ENCODE measurements at places on chromosomes 6 and 20.

- no peak for DNase-seq
These were observed 422.9 kb upstream of the PLCB4 start for GRCh38 chr20:8646033-8646441.

DNA sequence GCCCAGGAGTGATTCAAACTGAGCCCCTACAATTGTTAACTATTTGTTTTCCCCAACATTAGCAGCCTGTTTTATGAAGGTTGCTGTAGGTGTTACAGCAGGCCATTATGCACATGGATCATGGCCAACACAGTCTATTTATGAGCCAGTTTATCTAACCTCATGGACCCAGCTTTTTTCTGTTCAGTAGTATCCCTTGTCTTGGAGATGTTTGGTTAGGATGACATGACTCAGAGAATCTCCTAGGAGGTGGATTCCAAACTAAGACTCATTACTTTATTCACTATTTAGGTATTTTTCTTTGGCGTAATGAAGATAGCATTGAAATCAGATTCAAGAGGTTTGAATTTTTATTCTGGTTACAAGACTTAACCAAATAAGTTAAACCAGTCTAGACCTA is 62.8 kb upstream of the TFB1M start:
- no peak for DNase-seq

DNA sequence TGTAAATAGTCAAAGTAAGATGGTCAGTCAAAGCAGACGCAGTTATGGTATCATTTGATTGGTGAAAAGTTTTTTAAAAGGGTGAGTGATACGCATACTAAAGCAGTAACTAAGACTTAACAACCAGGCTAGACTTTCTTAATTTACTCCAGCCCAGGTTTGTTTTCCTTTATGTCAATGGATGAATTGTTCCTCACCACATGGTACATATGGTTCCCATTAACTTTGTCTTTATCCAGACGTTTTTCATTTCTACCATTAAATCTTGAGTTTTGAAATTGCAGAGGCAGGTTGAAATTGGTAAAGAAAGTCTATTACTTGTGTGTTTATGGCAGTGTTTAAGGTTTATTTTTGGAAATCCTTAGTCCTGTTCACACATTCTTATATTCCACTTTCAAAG is 98.5 kb upstream of the SCGN start:
- DNase-seq, result no peak

DNA sequence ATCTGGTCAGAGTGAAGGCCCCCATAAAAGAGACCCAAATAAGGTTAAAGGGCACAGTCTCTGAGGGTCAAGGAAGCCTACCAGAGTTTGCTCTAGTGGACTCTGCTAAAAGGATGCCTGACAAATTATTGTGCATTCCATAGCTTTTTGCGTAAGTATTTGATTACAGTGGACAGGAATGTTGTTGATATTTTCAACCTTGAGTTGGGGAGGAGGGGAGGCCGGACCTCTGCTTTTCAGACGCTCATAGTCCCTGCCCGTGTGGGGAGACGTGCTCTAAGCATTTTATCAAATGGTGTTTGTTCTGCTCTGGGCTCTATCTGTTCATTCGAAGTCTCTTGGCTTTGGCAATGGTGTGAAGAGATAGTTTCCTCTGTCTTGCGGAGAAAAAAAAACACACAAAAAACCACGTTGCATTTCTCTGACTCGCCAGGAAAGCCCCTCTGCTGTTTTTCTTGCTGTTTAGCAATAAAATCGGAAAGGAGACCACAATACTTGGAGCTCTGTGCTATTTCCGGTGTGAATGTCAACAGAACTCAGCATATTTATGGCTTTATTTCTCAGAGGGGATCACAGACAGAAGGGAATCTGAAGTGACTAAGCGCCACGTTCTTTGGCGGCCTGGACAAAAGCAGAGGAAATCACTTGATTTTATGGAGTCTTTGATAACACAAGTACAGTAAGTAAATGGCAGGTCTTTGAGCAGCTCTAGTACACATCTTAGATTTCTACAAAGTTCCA is 159.8 kb downstream of the ZFP64 start:
- DNase-seq, result no peak

DNA sequence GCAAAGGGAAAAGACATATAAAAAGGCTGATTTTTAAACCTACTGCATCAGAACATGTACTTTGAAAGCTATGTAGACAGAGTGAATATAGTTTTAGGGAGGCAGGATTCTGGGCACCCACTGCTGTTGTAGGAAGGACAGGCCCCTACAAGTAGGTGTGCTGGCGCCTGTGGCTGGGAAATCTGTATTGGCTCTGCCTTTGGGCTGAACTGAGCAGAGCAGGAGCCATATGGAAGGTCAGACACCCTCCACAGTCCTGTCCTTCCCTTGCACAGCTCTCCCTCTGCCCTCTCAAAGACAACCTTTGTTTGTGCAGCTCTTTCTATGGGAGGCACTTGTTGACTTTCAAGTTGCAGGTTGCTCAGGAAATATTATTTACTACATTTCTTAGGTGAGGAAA is 18.4 kb upstream of the ULBP3 start:
- DNase-seq, result no peak

DNA sequence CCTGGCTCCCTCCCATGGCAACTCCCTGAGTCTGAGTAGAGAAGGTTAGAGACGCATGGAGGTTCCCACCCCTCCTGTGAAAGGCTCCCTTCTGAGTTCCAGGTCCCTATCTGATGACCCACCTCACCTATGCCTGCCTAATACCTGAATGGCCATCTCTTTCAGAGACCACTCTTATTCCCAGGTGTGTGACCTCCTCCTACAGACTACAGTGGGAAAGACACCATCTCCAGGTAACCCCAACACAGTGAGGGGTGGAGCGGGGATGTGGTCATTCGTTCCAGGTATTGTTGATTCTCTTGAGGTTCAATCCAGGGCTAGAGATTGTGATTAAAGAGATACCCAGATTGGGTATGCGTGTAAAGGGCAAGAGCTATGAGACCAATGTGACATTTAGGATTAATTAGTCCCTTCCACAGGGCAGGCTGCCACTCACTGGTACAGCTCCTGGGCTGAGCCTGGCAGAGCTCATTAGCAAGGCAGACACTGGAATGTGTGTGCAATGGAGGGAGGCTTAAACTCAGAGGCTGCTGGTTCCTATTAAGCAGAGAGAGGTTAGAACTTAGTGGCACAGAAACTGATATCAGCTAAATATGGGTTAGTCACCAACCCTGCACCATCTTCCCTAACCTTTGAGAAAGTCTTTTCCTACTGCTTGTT is 46.5 kb upstream of the IER3 start:
- no peak for DNase-seq

- DNase-seq, result no peak
These were observed 19.1 kb upstream of the NNAT start for GRCh38 chr20:37501940-37502339.

- no peak for DNase-seq
These were observed 100.2 kb downstream of the PERP start for GRCh38 chr6:138007014-138007472.

GRCh38 chr20:63542696-63543095 is 4.9 kb downstream of the SRMS start:
- no peak for DNase-seq

DNA sequence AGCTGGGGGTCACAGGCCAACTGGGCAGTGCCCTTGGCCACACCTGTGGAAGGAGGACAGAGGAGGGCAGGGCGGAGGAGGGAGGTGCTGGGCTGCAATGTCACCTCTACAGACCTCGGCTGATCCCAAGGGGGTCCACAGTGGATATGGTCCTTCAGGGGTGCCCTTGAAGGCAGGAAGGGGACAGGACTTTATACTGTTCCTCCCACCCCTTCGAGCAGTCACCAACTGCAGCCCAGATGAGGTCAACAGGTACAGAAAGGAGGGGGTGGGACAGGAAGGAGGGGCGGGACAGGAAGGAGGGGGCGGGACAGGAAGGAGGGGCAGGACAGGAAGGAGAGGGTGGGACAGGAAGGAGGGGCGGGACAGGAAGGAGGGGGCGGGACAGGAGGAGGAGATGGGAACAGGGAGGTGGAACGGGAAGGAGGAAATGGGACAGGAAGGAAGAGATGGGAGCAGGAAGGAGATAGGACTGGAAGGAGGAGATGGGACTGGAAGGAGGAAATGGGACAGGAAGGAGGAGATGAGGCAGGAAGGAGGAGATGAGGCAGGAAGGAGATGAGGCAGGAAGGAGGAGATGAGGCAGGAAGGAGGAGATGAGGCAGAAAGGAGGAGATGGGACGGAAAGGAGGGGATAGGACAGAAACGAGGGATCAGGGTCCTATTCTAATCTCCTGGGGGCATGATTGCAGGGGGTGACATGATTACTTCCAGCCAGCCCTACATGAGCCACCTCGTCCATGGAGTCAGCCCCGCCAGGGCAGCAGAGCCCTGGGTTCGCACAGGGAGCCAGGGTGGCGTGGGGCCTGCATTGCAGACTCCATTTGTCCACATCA is 19.4 kb upstream of the MRGBP start:
- no peak for DNase-seq

- DNase-seq, result peak; percentile 64
These were observed 3.4 kb upstream of the NSFL1C start for GRCh38 chr20:1469925-1470571.

GRCh38 chr20:32560989-32561830 is 23.9 kb downstream of the NOL4L start:
- no peak for DNase-seq

DNA sequence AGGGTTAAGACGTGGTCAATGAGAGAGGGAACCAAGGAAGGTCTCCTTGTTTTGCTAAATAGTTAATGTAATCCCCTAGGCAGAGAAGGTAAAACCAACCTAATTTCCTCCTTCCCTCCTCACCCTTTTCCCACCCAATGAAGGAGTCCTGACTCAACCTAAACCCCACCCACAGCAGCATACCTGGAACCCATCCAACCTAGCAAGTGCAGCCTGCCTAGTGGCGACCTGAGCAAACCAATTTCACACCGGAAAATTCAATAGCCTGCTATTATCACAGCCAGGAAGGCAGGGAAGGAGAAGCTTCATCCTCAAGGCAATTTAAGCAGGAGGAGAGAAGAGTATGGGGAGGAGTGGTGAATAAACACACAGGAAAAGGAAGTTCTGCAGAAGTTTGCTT is 46.9 kb downstream of the OSTM1 start:
- no peak for DNase-seq

- DNase-seq, result no peak
These were observed 38.6 kb downstream of the SYNJ2 start for GRCh38 chr6:158020272-158020711.

GRCh38 chr6:15077006-15077405 is 168.9 kb upstream of the JARID2 start:
- no peak for DNase-seq

DNA sequence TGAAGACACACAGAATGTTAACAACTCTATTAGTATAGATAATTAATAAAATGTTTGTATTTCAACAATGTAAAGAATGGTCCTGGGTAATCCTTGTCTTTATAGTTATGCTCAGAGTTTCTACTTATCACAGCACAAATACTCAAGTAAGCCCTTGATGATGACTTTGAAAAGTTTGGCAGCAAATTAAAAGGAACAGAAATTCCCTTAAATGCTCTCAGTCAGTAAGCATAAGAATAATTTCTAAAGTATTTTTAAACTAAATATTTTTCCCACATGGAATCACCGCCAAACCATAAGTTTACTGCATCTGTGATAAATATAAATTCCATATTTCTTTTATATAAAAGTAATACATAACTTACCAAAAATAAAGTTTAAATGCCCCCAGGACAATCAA is 96.1 kb downstream of the COL12A1 start:
- no peak for DNase-seq

- no peak for DNase-seq
These were observed 5.4 kb downstream of the TRIM15 start for GRCh38 chr6:30168741-30169140.

DNA sequence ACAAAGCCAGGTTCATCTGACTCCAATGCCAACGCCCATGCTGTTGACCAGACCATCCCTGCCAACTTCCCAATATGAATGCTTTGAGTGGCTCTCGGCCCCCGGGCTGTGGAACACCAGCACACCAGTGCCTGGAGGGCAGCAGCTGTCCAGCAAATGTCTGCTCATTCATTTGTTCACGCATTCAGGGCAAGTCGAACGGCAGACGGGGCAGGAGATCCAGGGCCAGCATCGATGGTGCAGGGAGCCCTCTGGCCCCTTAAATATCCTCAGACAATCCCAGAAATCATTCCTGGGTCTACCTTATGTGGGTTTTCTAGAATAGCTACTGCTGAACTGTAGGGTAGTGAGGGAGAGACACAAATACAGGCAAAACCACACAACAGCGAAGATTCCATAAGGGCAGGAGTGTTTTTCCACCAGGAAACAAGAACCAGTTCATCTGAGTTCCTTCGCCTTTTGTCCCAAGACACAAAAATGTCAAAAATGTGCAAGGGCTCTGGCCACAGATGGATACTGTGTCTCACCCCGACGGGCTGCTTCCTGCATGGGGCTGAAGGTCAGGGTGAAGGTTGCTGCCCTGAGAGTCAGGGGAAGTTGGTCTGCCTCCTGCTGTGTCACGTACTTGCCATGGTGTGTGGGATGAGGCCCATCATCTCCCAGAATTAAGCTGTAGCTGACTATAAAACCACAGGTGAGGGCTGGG is 15.5 kb downstream of the RIPOR3 start:
- DNase-seq, result no peak

GRCh38 chr6:62775427-62776022 is 435.7 kb upstream of the FKBP1C start:
- no peak for DNase-seq

GRCh38 chr20:63333241-63333836 is 27.8 kb downstream of the CHRNA4 start:
- no peak for DNase-seq

GRCh38 chr6:170423814-170424603 is 117.5 kb downstream of the FAM120B start:
- no peak for DNase-seq

GRCh38 chr6:129662406-129662766 is 47.6 kb downstream of the ARHGAP18 start:
- no peak for DNase-seq

- no peak for DNase-seq
These were observed 227.6 kb downstream of the HAO1 start for GRCh38 chr20:7712661-7713060.

- no peak for DNase-seq
These were observed 139.4 kb upstream of the GLP1R start for GRCh38 chr6:38909015-38909730.

GRCh38 chr6:50141100-50141499 is 91.4 kb upstream of the DEFB112 start:
- no peak for DNase-seq

GRCh38 chr6:170378502-170378901 is 71.9 kb downstream of the FAM120B start:
- no peak for DNase-seq
